Activated naive CD8-positive, alpha-beta T cell treated with anti-CD3 and anti-CD28 coated beads, Interleukin-2, amount 10 ng/mL, durations not matched to agents 7 days and 5 days (primary cell): ENCODE measurements at places on chromosomes 1 and 21.
A peak's percentile ranks its signal among the peaks of the same experiment; 100 is the strongest.

DNA sequence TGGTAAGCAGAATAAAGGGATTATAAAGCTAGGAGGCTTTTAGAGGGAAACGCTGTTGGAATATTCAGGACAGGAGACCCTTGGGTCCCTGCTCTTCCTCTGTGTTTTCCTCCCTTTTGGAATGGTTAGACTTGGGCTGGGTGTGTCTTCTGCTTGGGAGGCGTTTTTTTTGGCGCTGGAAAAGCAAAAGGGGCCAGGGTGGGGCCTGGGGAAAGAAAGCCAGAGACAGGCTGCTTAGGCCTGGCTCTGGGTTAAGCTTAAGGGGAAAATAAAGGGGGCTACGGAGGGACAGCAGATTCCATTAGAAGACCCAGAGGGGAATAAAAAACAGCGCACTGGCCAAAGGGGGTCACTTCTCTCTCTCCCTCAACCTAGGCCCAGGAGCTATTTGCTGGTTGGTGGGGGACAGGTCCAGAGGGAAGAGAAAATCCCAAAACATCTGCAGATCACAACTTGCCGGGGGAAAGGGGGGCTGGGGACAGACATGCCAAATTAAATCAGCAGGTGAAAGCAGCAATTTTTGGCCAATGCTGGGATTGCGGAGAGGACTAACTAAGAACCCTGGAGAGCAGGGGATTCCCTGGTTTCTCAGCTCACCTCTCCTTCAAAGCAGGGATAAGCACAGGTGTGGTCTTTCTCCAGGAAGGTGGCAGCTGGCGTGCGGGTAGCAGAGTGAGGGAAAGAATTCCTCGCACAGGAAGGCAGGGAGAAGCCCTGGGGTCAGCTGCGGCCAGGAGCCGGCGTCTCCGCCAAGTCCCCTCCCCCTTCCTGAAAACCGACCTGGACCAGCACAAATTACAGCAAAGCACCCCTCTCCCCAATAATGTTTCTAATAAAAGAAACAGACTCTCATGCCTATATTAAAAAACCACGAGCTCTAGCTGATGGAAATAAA lies 82.2 kb upstream of the AK4 start:
- no peak for DNase-seq

GRCh38 chr1:158103861-158104522 lies 76.7 kb upstream of the CD1D start:
- DNase-seq, result no peak

GRCh38 chr21:38203229-38203628 lies 53.6 kb upstream of the KCNJ15 start:
- DNase-seq, result no peak

- peak; percentile 4 for DNase-seq
Measured at GRCh38 chr1:36560177-36560576, 77.5 kb upstream of the CSF3R start.

GRCh38 chr1:221067721-221068120 lies 188.5 kb downstream of the HLX start:
- DNase-seq, result no peak

DNA sequence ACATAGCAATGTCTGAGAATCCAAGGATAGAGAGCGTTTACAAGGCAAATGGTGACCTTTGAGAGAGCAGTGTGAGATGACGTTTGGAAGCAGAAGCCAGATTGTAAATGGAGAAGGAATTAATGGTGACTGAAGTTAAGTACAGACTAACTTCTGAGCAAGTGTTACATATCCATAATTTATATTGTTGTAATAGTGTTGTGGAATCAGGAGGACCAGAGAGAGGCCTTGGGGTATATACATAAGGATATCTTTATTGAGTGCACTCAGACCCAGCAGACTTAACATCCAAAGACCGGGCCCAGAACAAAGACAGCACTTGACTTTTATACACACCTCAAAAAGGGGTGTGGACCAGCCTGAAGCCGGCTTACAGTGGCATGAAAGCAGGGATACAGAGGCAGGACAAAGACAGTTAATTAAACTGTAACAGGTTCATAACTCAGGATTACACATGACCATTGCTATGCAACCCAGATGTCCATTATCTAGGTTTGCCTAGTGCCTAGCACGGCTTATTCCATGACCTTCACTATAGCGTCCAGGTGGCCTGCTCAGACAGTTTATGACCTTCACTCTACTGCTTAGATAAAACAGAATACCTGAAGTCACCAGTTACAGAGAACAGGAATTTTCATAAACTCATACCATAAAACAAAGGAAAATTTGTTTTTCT lies 2.7 kb upstream of the MGST3 start:
- no peak for DNase-seq

GRCh38 chr1:227298512-227299240 lies 19.6 kb downstream of the CDC42BPA start:
- DNase-seq, result no peak

DNA sequence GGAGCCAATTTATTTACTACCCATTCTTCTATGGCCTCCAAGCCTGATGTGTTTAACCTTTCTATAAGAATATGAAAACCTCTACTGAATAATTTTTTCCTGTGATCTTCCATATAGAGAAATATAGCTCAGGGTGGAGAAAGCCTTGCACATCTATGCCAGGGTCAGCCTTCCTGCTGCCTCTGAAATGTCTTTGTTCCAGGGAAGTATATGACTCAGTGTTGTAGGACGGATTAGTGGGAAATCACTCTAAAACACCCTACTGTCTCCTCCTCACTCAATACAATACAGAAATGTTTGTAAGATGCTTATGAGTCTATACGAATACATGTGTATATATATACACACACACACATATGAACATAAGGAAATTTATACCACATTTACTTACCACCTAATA lies 1044.9 kb downstream of the BRINP3 start:
- DNase-seq, result no peak

DNA sequence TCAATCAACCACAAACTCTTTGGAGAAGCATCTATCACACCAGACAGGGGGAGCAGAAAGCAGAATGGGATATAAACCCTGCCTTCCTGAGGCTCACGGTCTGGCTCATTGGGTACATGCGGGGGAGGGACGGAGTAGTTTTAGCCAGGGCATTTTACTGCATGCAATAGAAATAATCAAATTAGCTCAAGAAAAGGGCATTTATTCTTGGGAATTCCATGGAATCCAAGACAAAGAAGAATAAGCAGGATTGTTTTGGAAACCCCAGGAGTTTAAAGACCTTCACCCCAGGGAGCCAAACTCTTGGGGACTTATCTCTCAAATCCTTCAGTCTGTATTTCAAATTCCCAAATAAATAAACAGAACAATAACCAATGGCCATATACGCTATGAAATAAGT lies 5.2 kb upstream of the KAZN start:
- DNase-seq, result no peak

DNA sequence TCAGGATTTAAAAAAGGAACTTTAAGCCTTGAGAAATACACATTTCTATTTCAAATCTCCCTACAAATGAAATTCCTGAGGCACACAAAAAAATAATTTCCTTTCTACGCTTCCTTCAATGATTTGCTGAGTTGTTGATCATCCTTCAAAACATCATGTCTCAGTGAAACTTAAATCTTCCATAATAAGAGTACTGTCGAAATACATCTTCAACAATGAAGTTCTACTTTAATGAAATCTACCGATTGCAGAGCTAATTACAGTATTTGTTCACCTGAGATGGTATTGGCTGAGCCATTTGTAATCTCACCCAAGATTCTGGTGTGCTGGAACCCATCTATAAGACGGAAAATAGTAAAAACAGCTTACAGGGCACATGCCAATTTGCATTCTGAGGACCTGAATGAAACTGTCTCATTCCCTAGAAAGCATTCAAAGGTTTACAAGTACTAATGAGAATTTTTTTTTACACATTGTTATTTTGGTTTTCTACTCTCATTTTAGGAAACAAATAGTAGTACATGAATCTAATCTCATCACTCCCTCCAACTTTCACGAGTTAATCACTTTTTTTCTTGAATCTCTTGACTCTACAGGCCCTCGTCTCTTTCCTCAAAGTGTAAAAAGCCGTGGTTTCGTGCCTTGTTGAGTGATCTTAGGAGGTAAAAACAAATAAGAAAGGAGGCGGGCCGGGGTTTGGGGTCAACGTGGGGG lies 1.1 kb downstream of the CHML start:
- DNase-seq, result no peak

GRCh38 chr1:82264802-82265201 lies 464.1 kb downstream of the ADGRL2 start:
- no peak for DNase-seq

DNA sequence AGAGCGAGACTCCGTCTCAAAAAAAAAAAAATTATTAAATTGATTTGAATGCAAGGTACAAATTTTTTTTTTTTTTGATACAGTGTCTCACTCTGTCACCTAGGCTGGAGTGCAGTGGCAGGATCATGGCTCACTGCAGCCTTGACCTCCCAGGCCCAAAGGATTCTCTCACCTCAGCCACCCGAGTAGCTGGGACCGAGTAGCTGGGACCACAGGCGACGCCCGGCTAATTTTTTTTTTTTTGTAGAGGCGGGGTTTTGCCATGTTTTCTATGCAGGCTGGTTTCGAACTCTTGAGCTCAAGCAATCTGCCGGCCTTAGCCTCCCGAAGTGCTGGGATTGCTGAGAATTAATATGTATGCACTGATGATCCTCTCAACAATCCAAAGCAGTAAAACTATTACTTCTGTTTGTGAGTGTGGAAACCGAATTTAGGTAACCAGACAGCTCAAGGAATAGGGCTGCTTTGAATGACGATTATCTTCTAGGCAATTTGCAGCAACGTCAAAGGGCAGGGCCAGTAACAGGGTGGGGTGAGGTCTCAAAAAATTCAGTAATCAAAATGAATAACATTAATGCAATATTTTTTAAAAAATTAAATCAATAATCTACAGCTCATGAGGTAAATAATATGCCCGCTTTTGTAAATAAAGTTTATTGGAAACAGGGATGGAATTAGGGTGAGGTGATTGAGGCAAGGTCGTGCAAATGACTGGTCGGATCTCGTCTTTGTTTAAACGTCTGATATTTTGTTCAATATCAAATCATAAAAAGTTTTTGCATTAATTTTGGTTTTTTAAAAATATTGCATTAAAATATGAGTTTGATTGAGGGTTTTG lies 1.2 kb downstream of the CLSPN start:
- DNase-seq, result no peak

DNA sequence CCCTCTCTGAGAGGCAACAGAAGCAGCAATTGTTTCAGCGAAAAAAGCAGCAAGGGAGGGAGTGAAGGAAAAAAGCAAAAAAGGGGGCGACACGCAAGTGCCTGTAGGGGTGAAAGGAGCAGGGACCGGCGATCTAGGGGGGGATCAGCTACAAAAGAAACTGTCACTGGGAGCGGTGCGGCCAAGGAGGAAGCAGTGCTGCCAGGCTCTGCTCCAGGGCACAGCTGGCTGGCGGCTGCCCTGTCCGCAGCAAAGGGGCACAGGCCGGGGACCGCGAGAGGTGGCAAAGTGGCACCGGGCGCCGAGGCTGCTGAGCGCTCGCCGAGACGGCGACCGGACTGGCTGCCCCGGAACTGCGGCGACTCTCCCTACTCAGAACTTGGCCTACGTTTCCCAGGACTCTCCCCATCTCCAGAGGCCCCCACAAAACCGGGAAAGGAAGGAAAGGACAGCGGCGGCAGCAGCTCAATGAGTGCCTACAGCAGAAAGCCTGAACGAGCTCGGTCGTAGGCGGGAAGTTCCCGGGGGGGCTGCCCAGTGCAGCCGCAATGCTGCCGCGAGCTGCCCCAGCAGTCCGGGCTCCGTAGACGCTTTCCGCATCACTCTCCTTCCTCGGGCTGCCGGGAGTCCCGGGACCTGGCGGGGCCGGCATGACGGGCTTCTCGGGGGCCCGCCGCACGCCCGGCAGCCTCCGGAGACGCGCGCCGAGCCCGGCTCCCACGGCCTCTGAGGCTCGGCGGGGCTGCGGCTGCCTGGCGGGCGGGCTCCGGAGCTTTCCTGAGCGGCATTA lies 1.0 kb upstream of the CDKN2C start:
- peak; percentile 73 for DNase-seq

- DNase-seq, result no peak
Measured at GRCh38 chr21:26199456-26199855, 28.9 kb upstream of the APP start.

DNA sequence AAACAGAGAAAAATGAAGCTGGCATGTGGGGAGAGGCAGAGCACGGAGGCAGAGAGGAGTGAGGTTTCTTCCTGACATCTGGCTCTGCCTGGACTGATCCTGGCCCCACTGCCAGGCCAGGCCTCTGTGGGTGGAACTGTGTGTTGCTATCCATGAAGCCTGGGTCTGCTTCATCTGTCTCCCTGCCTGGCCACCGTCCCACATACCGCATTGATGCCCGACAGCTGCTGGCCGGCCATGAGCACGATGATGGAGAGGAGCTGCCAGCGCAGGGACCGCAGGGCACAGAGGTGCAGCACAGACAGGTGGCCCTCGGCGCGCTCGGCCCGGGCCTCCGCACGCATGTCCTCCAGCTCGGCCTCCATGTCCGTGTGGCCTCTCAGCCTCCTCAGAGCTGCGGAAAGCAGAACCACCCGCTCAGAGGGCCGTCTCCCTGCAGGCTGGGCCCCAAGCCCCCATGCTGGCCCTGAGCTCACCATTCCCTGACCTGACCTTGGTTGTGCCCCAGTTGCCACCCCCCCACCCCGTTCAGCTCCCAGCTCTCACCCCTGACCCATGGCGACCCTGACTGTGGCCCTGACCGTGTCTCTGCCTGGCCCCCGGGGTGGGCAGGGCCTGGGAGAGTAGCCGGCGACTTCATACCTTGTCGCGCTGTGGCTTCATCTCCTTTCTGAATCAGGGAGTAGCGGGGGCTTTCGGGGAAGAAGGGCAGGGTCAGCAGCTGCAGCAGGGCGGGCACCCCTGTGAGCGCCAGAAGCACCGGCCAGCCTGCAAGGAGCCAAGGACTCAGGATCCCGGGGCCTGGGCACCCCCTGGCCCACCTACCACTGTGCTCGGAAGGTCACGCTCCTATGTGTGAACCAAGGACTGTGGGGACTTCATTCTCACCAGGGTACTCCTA lies 11.5 kb downstream of the SLC2A7 start:
- DNase-seq, result no peak
